Activated CD8-positive, alpha-beta memory T cell treated with anti-CD3 and anti-CD28 coated beads for 1 hour (primary cell): ENCODE measurements at places on chromosomes 4 and X.

- DNase-seq: no peak
These were observed 248.6 kb downstream of the HNRNPD start for GRCh38 chr4:82124932-82125786.

DNA sequence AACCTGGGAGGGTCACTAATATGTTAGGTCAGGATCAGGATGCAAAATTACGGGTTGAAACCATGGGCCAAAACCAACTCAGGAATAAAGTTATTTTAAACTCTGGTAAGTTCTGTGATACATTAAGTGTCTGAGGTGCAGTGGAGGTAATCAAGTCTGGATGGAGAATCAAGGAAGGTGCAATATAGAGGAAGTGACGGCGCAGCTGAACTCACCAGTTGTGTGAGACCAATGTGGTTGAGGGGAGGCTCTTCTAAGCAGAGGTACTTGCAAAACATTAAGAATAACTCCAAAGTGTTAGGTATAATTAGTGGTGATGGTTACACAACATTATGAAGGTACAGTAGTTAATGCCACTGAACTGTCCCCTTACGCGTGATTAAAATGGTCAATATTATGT lies 19.7 kb downstream of the GAB3 start:
- DNase-seq: no peak

- peak; percentile 5 for DNase-seq
These were observed 229.6 kb upstream of the AGTR2 start for GRCh38 chrX:115940888-115941332.

DNA sequence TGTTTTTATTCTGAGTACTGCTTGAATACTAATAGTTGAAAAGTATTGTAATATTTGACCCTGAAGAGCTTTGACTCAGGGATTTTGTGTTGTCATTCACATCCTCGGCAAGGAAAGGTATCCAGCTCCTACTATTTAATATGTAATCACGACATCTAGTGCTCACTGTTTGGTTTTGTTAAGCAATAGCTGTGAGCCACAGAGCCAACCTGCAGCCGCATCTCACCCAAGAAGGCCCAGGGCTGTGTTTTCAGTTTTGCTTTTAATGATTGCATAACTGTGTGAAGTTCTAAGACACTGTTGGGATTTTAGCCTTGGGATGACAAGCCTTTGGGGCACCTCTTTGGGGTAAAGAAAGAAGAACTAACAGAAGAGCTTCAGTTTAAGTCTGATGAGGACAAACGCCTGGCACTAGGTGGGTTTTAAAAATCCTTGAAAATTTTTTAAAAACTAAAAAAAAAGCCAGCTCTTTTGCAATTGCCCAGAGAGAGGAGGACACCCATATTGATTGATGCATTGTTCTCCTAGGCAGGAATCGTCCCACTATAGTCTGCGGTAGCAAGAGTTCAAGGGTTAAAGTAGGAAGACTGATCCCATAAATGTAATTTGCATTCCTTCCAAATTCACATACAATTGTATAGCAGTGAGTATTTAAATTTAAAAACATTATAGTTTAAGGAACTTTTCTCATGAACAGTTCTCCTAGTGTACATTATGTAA lies 157.8 kb downstream of the RELL1 start:
- no peak for DNase-seq

DNA sequence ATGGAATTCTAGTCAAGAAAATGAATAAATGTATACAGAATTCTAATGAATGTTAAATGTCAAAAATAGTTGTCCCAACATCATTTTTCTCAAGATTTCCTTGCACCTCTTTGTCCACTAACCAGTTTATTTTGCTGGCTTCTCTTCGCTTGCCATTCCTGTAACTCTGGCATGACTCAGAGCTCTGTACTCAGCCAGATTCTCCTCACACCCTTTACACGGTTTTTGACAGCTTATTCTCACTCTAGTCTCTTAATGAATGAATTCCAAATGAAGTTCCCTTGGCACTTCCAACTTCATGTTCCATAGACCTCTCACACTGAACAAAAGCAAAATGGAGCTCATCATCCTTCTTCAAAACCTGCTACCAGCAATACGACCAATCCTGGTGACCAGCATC lies 419.3 kb upstream of the SLIT2 start:
- DNase-seq: no peak

GRCh38 chr4:134328741-134329140 lies 127.2 kb upstream of the PABPC4L start:
- no peak for DNase-seq

DNA sequence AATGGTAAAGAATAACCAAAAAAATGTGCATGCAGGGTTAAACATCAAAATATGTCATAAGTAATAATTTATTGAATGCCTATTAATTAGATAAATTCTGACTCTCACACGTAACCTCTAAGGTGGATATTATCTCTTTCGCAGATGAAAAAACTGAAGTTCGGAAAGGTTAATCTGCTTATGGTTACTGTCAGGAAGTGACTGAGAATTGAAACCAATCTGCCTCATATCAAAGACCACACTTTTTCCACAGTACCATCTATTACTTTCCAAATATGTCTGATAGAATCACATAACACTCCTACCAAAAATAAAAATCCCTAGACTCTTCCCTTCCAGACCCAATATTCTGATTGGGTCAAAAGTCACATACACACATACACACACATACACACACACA lies 6.2 kb downstream of the CHIC2 start:
- no peak for DNase-seq

DNA sequence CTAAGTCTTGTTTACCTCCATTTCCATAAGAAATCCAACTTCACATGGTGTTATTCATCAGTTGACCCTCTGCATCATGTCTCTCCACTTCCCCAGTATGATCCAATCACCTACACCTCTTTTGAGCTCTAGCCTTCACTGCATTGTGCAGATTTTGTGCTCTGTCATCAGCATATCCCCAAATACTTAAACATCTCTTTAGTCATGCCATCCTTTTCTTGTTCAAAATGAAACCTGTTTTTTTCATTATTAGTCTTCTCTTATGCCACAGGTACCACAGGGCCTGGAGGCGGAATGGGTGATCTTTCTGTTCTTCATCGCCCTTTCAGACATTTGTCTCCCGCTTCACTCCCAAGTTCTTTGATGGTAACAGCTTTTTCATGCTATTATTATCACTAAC lies 382.7 kb upstream of the GALNTL6 start:
- DNase-seq: no peak

- no peak for DNase-seq
These were observed 51.7 kb upstream of the VEGFC start for GRCh38 chr4:176844448-176844847.

DNA sequence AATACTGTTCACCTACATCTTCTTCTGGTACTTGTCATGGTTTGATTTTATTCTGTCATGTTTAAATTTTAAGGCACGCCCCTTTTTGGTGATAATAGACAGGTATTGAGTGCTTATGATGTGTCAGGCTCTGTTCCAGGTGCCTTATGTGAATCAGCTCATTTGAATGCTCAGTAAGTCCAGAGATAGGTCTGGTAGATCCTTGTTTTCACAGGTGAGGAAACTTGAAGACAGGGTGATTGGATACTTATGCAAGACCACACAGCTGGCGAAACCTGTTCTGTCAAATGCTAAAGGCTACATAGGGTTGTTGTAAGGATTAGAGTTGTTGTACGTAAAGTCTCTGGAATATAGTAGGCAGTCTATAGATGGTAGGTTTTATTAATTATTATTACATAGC lies 9.6 kb upstream of the SLC25A14 start:
- no peak for DNase-seq

DNA sequence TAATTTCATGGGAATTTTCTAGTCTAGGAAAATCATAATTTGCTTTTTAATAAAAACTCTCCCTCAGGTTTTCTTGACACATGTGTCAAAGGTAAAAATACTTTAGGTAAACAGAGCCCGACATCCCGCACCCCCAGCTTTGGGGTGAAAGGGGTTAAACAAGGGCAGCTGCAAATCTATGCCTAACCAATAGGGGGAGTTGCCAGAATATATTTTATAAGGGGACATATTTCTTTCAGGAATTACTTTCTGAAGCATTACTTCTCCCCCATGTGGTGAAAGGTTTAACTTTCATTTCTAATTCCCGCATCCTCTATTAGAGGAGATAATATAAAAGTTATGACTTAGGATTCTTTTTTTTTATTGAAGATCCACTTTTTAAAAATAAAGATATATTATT lies 53.9 kb upstream of the HEPH start:
- no peak for DNase-seq

GRCh38 chr4:18049446-18049845 lies 27.9 kb upstream of the LCORL start:
- DNase-seq: no peak

DNA sequence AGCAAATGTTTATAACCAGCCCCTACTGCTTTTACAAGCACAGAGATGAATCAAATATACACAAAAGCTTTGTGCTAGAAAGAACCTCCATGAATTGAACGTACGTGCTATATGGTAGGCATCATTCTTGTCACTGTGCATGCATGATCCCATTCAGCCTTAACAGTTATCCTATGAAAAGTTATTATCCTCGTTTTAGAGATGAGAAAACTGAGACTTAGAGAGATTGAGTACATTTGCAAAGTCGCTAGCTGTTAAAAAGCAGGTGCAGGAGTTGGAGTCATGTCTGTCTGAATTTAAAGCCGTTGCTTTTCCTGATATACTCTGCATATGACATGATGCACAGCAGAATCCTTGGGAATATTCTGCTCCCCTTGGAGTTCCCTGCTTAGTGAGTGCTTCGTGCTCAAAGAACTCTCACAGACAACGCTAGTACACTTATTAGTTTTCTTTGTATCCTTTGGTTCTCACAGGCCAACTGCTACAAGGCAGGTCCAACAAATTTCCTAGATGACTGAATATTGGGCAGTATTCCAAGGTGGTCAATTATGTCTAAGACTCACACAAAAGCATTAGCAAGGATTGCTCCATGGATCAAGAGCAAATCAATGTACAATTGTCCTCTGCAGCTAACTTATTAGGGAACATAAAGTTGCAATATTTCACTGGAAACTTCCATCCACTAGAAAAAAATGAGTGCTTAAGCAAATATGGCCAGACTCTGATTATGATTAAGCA lies 42.8 kb upstream of the TRIM2 start:
- DNase-seq: no peak

DNA sequence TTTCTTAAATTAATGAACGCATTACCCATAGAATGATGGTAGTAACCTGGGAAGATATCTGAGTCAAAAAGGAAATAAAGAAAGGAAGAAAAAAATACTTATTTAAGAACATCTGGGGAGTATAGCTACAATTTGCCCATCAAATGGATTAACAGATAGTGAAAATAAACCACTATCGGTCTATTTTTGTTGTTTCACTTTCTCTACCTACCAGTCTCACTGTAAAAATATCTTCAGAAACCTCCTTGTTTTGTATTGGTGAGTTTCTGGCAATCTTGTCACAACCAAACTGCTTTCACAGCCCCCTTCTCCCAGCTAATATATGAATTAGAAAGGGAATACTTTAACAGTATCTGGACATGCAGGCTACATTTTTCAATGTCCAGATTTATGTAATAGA lies 783.5 kb downstream of the STPG2 start:
- no peak for DNase-seq
